ENCODE measurements at places on chromosomes 6 and 20. TPM values are rescaled to one million over a fixed set of nuclear protein-coding genes. Genes with fewer than 3 reads are reported as not detected.
A peak's percentile ranks its signal among the peaks of the same experiment; 100 is the strongest.

Gene PABPC1L
- polyA plus RNA-seq = not detected

Gene VGLL2
- polyA plus RNA-seq = not detected

- DNase-seq = peak; percentile 64
Measured at GRCh38 chr6:149234051-149234962, 83.2 kb upstream of the TAB2 start.

DNA sequence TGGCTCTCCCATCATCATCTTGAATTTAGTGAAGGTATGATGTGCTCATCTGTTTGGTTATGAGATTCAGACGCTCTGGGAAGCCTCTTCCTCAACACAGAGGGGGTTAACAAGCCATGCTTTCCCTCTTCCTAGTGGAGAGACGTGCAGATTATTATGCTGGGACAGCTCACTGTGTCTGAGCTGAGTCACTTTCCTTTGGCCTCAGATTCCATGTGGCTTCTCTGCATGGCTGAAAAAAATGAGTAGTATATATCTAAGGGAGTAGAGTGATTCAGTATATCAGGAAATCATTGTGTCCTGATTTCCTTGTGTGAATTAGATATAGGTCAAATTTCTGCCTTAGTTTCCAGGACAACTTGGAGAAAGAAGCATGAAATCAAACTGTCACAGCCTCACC is 52.6 kb downstream of the FIG4 start:
- DNase-seq = no peak

Data from CD4-positive, alpha-beta memory T cell (primary cell).